Epithelial cell of proximal tubule (primary cell): ENCODE measurements at places on chromosomes 12 and 14. TPM values are rescaled to one million over a fixed set of nuclear protein-coding genes. Genes with fewer than 3 reads are reported as not detected.

GRCh38 chr12:20109676-20110075, 258.7 kb upstream of the PDE3A start:
- no peak for DNase-seq

DNA sequence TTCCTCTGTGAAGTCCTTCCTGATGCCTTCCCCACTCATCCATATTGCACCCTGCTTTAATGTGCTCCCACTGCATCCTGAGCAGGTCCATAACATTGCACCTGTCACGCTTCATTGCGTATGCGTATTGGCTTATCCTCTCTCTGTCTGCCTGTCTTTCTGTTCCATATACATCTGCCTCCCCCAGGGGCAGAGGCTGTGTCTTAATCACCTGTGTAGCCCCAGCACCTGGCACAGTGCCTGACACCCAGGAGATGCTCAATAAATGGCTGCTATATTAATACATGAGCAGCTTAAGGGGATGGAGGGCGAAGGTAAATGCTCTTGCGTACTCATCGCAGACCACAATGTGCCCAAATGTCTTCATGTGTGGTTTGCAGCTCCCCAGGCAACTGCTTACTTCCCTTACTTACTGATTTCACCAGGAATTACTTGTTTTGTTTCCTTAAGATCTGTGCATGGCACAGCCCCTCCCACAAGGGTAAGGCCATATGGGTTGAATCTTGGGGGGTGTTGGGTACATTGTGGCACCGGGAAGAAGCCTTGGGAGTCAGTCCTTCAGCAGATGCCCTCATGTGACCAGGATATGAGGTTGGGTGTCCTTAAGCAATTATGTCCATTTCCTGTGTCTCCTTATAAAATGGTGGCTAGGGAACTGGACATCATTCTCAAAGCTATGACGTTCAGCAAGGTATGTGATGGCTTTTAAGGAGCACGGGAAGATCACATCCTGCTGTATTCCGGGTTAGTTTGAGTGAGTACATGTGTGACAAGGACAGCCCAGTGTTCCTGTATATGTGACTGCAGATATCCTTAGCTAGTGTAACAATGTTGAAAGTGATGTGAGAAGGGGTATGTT, 848 bp upstream of the CPNE6 start:
- DNase-seq = no peak

DNA sequence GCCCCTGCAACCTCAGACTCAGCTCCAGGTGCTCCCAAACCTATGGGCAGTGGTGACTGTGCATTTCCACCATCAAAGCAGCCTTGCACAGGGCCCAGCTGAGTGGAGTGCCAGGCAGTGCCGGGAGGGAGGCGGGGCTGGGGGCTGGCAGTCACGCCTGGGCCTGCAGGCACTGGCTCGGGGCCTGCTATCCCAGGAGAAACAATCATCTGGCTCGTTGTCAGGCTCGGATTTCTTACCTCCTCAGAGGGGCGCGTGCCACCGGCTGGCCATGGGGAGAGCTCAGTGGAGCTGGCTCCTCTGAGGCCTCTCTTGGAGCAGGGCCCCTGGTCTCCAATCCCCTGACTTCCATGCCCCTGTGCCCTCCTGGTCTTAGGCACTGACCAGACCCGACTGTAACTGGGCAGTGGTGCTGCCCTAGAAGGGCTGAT, 20.2 kb upstream of the PPP1R13B start:
- no peak for DNase-seq

GRCh38 chr14:95500772-95501401, 15.6 kb downstream of the SYNE3 start:
- no peak for DNase-seq

DNA sequence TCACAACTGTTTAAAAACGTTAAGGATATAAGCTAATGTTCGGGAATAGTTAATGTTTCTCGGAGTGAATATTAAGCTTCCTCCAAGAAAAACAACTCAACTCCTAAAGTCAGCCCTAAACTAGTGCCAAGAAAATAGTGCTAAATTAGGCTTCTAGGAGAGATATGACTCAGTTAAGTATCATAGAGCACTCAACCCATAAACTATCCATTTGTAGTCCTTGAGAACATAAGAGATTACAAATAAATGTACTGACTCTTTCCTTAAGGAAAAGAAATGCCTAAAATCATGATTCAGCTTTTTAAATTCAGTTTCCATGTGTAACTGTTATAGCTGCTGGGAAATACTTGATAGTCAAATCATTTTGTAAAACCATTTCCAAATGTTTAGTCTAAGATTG, 117.1 kb downstream of the HMGA2 start:
- DNase-seq = peak; percentile 74

DNA sequence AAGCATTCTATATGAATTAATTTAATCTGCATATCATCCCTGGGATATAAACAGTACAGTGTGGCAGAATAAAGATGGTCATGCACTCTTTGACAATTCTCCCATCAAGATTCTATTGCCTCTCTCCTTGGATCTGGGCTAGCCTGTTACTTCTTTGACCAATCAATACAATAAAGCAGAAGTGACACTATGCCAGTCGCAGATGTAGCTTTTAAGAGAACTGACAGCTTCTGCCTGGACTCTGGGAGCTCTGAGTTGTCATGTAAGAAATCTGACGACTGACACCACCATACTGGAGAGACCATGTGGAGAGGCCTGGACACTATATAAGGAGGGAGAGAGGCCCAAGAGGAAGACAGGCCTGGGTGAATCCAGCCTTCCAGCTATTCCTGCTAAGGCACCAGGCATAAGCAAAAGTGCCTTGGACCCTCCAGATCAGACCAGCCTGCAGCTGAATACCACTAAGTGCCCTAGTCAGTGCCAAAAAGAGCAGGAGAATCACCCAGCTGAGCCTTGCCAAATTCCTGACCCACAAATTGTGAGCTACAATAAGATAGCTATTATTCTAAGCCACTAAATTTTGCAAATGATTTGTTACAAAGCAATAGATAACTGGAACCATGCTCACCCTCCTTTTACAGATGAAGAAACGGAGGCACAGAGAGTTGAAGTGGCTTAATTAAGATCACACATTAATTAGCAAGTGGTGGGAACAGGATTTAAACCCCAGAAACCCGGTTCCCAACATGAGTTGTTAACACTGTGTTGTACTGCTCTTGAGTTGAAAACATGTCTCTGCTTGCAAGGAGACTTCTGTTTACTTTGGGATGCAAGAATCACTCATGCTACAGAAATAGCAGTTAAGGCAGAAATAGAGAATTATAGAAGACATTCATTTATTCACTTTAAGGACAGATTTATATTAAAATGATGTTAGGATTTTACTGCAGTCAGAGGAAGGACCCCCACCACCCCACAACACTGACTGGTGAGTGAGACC, 84.6 kb downstream of the RIN3 start:
- no peak for DNase-seq

DNA sequence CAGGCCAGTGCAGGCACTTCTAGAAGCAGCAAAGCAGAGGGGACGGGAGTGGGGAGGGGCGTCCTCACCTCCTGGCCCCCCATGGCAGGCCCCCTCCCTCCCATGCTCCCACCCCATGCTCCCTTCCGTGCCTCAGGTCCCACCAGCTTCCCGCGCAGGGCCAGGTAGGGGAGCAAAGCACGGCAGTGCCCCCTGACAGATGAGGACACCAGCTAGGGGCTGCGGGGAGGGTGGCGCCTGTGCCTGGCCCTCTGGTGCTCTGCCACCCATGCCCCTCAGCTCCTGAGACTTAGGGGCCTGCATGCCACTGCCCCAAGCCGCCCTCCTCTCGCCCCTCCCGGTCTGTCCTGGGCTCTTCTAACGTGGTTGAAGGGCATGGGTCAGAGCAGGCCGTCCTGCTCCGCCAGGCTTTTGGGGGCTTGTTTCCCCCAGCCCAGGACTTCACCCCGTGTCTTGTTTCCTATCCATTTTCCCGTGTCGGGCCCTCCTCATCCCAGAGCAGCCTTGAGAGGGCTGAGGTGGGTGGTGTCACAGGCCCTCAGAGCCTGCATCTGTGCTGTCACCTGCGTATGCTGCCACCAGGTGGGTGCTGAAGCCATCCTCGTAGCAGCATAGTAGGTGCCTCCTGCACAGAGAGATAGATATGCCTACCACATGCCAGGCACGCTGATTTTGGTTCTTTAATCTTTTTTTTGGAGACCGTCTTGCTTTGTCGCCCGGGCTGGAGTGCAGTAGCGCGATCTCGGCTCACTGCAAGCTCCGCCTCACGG, 10.2 kb downstream of the TRMT61A start:
- DNase-seq = no peak

DNA sequence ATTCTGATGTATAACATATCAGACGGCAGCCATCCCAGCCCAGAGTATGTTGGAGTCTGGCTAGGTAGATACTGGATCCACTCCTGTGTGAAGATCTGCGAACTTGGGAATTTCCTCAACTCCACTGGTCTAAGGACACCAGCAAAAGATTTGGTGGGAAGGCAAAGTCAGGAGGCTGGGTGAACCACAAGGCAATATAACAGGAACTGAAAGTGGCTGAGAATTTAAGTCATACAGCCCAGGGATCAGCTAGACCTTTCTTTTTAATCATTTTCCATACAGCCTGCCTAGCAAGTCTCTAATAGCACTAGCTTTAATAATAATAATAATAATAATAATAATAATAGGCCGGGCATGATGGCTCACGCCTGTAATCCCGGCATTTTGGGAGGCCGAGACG, 34.8 kb downstream of the BRAP start:
- no peak for DNase-seq

DNA sequence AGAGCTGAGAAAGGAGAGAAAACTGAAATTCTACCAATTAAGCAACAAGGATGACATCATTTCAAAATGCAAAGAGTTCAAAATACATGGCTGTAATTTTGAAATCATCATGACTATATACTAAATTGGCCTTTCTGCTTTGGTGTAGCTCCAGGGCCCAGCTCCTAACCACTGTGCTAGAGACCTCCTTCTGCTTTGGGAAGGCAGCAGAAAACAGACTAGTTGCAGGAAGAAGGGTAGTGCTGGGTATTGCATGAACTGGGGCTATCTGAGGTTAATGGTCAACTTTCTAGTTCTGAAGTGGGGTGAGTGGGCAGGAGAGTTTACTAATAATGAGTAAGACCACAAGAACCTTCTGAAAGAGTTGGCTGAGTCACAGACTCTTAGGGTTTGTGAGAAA, 66.2 kb downstream of the PTGER2 start:
- DNase-seq = peak; percentile 91

GRCh38 chr12:95200128-95200894, 17.0 kb downstream of the FGD6 start:
- DNase-seq = no peak

- no peak for DNase-seq
Measured at GRCh38 chr12:11209113-11209512, 22.4 kb upstream of the TAS2R42 start.

DNA sequence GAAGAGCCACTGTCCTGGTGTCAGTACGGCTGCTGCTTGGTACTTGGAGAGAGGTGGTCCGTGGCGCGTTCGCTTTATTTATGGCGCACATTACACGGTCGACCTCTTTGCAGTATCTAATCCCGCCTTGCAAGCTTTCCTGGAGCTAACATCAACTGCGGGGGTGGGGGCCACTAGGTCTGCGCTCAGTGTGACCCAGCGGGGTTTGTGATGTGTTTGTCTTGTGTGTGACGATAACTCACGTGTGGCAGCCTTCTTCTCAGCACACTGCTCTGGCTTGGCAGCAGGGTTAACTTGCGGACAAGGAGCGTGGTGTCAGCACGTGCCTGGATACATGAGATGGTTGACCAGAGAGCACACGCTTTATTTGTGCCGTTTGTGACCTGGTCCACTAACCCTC, 122.2 kb upstream of the RTL1 start:
- DNase-seq = no peak

GRCh38 chr12:1297639-1298175, 296.7 kb downstream of the FBXL14 start:
- no peak for DNase-seq

- no peak for DNase-seq
Measured at GRCh38 chr12:3437986-3438385, 53.0 kb upstream of the PRMT8 start.

DNA sequence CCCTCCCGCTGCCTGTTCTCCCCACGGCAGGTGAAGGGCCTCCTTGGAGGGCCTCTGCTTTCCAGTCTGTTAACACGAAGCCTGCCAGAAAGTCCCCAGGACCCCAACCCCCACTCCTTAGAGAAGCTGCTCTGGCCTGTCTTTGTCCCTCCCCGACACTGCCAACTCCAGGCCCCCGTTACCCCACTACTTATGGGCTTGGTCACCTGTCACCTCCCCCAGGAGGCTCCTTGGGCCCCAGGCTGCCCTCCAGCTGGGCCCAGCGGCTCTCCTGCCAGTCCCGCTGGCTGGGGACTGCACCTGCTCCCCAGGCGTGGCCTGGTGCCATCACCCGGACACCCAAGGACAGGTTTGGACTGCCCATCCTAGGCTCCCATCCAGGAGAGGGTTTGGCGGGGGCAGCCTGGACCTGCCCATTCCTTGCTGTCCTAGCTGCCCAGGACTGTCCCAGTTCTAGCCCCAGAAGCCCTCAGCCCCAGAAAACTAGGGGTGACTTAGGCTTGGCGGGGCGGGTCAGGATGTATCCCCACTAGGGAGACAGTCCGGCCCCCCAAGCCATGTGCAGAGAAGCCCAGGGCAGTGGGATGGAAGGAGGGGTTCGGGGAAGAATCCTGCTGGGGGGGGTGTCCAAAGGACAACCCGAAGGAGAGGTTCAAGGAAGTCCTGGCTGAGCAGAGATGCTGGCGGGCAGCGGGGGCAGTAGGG, 155.7 kb upstream of the C14orf180 start:
- no peak for DNase-seq

KRT71 gene
- not detected in 2 replicates for total RNA-seq

KCNJ8 gene
- total RNA-seq = 0.06 TPM in 1 of 2 replicates, not detected in the other

TOMM20L gene
- total RNA-seq = not detected in 2 replicates

TMEM179 gene
- total RNA-seq = not detected in 2 replicates

TAS2R9 gene
- total RNA-seq = not detected in 2 replicates

P3H3 gene
- 19.1 and 30.4 TPM in 2 replicates for total RNA-seq

OTX2 gene
- not detected in 2 replicates for total RNA-seq

FOXG1 gene
- 0.06 and 0.14 TPM in 2 replicates for total RNA-seq
